ENCODE measurements at places on chromosomes 5 and 9. TPM values are rescaled to one million over a fixed set of nuclear protein-coding genes. Genes with fewer than 3 reads are reported as not detected.

GRCh38 chr9:133204335-133204992 is 4.6 kb downstream of the OBP2B start:
- no peak for DNase-seq

- no peak for DNase-seq
Measured at GRCh38 chr5:139969318-139969717, 73.8 kb downstream of the NRG2 start.

GRCh38 chr5:137611794-137612435 is 112.8 kb upstream of the SPOCK1 start:
- no peak for DNase-seq

- DNase-seq, result no peak
Measured at GRCh38 chr5:90586469-90586868, 27.9 kb downstream of the ADGRV1 start.

DNA sequence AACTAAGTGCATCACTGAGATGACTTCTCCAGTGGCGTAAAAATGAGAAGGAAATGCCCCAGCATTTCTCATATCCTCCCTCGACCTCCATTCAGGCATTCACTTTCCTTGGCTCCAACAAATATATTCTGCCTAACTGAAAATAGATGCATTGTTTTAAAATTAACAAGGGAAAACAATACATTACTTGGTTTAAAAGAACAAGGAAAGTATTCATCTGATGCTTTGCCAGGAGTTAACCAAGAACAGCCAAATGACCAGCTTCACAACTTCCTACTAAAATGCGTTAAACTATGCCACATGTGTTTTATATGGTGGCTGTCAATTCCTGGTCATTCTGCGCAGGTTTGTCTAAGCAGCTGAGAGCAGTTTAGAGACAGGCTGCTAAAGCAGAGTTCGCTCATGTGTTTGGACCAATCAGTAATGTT is 121.4 kb downstream of the GNAQ start:
- DNase-seq, result no peak

DNA sequence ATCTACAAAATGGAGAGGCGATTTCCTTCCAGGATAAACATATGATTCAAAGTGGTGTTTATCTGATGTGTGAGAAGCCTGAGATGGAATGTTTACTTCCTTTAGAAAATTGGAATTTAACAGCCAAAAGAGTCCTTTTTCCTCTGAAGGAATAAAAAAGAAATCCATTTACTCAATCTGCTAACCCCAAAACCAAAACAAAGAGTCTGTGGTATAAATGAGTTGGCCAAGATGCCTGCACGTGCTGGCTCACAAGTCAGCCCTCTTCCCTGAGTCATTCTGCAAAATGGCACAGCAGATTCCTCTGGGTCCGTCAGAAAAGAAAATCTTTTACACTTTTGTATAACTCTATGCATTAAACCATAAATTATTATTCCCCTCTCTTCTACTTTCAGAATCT is 60.8 kb downstream of the EBF1 start:
- no peak for DNase-seq

- DNase-seq, result no peak
Measured at GRCh38 chr5:59296317-59297264, 596.9 kb downstream of the PDE4D start.

GRCh38 chr5:133229931-133230664 is 178.3 kb downstream of the HSPA4 start:
- no peak for DNase-seq

Gene ENDOG
- total RNA-seq, result 20.6 TPM

Gene SLC6A18
- total RNA-seq, result not detected

Gene IFNE
- 1.1 TPM for total RNA-seq

Gene SLC34A1
- 0.91 TPM for total RNA-seq

Gene ACOT12
- total RNA-seq, result not detected
